ENCODE measurements at places on chromosomes 11 and 22.

DNA sequence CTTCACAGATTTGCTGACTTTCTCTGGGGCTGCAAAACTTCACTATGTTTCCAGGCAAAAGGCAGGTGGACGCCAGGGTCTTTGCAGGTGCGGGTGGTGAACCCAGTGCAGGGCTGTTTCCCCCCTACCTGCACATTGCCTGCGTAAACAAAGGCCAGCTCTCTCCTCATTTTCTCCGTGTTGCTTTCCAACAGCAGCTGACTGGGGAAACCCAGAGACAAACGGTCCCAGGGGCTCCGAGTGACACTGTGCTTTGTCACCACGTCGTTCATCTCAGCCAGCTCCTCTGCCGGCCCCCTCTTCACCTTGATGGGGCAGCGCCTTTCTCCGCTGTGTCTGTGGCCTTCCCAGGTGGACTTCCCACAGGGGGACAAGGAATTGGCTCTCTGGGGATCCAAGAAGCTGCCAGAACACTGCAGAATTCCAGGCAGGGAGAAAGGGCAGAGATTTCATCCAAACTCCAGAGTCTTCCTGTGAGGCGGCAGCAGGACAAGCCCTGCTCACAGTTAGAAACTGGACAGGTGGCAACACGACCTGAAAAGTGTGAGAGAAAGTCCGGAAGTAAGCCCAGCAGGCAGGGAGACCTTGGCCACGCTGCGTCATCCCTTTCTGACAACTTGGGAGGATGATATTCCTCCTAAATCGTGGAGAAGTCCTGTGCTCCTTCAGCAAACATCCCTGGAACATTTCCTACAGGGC is 1493.7 kb downstream of the TBC1D22A start:
- no peak for DNase-seq

GRCh38 chr11:117887431-117888138 is 11.1 kb upstream of the FXYD6 start:
- DNase-seq, result no peak

DNA sequence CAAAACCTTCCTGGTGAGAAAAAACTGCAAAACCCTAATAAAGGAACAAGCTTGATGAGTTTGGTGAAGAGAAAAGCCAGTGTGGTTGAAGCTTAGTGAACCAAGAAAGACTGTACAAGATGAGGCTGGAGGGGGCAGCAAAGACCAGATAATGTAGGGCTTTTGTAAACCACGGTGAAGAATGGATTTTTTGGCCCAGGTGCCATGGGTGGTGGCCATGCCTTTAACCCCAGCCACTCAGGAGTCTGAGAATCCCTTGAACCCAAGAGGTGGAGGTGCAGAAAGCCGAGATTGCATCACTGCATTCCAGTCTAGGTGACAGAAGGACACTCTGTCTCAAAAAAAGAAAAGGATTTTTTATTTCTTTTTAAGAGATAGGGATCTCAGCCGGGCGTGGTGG is 5.0 kb upstream of the ZDHHC5 start:
- DNase-seq, result no peak

- DNase-seq, result no peak
Observed at GRCh38 chr11:128701086-128701485, 7.2 kb downstream of the FLI1 start.

GRCh38 chr11:100760744-100761143 is 73.7 kb downstream of the ARHGAP42 start:
- DNase-seq, result no peak

DNA sequence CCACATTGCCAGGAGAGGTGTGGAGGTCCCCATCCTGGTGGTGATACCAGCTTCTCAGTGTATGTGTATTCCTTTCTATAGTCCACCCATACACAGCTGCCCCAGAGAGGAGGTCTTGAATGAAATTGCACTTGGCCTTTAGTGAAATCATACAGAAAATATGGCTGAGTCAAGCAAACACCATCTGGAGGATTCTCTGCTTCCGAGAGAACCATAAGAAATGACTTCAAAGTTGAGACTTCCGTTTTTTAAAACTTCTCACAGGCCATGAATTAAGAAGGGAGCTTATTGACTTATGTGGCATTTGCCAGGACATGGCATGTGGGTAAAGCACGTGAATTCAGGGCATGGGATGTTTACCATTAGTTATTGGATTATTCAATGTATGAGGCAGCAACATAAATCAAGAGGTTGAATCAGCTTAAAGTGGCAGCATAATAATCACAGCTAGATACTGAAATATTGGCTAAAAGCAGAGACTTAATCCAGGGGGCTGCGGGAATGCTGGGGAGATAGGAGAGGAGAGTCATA is 119.1 kb upstream of the MTNR1B start:
- no peak for DNase-seq

DNA sequence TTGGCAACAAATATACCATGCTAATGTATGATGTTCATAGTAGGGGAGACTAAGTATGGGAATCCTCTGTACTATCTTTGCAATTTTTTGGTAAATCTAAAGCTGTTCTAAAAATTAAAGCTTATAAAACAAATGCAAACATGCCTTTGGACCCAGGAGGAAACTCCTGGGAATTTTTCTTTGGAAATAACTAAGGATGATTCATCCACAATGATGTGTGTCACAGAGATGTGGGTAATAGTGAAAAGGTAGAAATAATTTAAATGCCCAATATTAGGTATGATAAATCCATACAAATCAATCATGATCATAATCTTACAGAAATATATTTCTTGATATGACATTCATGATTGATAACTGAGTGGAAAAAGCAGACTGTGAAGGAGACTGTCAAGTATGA is 135.8 kb downstream of the TRIM44 start:
- DNase-seq, result no peak

- no peak for DNase-seq
Observed at GRCh38 chr11:2783536-2784082, 83.8 kb upstream of the KCNQ1OT1 start.

GRCh38 chr11:97979741-97980140 is 1041.0 kb upstream of the CNTN5 start:
- no peak for DNase-seq

- no peak for DNase-seq
Observed at GRCh38 chr11:126793596-126793995, 207.0 kb downstream of the KIRREL3 start.

DNA sequence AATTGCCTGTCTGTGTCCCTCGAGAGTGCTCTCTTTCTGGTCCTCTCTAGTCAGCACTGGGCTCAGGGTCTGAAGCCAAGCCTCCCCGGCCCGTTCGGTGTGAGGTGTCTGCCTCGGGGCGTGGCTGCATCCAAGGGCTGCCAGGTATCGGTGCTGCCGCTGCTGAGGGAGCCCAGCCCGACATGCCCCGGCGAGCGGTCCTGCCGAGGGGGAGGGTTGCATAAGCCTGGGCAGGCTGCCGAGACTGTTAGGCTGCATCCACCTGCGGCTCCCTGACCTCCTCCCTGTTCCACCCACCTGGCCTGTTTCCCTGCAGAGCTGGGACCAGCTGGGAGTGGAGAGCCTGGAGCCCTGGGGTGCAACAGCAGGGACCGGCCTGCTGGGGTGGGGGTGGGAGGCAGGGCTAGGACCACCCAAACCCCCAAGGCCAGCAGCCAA is 6.3 kb downstream of the OVOL1 start:
- DNase-seq, result no peak

DNA sequence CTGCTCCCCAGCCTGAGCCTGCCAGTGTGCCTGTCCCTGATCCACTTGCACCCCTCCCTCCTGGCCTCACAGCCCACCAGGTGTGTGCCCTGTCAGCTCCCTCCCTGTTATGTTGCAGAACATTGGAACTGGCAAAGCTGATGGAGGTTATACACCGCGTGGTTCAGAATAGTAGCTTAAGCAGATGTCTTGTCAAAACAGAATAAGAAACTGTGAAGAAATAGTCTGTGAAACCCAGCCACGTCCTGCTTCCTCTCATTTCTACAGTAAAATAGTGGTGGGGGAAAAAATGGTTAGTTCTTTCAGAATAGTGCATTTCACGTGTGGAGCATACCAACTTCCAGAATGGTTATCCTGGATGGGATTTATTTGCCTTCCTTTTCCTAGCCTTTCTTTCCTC is 161.2 kb upstream of the NAV2 start:
- no peak for DNase-seq

DNA sequence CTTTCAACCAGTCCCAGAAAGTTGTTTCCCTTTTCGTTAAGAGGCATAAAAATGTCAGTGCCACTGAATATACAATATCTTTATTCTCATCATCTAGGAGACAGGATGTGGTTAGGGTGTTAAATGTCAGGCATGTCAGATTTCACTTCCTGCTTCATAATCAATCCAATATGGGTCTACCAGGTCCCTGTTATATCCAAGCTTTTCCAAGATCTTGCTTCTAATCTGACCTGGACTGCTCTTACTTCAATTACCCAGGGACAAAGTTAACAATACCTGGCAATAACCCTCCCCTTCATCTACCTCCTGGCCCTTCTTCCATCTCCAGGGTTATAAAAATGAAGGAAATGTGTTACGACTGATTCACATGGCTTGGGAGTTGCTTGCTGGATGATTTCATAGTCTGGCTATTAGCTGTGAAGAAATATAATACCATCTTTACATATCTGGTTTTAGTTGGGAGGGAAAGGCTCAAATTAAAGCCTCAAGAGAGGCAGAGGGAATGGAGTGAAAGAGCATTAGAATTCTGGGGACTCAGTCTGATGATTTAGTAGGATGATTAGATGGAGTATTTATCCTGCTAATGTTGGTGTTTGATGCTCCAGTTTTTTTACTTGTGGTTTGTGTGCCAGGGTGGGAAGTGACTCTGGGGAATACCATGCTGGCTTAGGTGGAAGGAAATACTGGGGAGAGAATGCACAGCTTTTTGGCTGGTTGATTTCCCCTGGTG is 534.3 kb downstream of the ETS1 start:
- DNase-seq, result no peak

DNA sequence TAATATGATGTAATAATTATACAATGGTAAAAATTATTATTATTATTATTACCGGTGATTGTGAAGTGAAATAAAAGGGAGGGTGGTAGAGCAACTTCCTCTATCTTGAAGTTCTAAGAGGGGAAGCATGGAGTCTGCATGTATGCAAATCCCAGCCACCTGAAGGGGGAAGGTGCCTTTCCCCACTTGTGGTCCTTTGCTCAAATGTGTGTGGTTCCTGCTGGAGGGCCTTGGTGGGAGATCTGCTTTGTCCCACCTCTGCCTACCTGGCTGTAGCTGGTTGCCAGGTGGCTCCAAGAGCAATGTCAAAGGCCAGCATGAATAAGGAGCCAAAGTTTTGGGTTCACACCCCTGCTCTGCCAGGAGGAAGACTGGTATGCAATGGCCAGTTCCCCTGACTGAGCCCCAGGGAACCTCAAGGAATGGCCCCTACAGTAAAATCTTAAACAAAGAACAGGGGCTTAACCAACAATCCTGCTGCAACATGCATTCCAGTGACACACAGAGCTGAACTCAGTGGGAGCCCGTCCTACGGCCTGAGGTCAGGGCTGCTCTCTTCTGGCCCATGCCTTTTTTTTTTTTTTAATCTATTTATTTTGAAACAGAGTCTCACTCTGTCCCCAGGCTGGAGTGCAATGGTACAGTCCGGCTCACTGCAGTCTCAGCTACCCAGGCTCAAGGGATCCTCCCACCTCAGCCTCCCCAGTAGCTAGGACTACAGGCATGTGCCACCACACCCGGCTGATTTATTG is 8.5 kb downstream of the TMEM132A start:
- no peak for DNase-seq

DNA sequence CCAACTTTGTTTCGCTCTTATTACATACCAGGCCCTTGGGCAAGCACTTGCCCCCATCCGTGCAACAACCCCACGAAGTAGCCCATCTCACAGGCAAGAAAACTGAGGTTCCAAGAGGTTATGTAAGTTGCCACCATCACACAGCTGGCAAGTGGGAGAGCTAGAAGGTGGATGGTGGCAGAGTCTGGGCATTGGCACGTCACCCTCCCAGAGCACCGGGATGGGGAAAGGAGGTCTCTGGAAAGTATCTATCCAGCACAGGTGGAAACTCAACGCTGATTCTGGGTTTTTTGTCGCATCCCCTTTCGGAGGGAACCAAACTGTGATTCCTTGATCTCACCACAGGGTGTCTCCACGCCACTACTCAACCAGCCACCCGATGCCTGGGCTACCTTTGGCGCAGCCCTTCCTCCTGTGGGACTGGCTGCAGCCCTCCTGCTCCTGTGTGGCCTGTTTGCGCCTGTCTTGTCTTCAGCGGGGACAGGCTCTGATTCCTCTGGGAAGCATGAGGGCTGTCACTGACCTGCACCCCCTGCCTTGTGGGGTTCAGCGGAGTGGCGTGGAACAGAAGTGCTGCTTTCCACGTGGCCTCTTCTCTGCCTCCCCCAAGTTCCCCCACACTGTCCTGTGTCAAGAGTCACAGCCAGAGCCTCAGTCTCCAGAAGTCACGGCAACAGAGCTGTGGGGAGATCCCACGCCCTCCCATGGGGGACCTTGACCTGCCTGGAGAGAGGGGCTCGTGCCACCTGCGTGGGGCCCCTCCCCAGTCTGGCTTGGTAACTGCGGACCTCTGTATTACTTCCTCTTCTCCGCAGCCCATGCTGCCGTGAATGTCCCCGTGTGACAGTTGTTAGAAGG is 34.4 kb upstream of the TRIM29 start:
- DNase-seq, result peak; percentile 56

DNA sequence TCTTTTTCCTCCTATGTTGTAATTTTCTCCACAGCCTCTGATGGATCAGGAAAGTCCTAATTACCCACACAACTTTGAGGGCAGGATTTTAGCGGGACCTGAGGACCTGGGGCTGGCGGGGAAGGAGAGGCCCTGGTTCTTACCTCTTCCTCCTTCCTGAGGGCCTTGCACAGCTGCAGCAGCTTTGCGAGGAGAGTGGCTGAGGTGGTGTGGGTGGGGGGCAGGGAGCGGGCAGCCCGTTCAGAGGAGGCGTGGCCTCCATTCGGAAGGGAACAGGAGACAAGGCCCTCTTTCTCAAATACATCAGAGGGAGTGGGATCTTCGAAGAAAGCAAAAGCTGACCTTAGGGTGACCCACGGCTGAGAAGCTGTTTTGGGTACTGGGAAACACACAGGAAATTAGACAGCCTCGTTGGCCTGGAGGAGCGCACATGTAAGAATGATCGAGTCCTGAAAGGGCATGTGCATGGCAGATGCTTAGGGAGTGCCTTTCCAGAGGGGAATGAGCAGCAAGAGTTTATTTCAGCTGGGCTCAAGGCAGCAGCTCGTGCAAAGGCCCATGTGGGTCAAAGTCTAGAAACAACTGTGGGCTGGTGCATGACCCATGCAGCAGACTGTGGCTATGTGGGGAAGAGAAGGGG is 76.6 kb upstream of the NARS2 start:
- no peak for DNase-seq

DNA sequence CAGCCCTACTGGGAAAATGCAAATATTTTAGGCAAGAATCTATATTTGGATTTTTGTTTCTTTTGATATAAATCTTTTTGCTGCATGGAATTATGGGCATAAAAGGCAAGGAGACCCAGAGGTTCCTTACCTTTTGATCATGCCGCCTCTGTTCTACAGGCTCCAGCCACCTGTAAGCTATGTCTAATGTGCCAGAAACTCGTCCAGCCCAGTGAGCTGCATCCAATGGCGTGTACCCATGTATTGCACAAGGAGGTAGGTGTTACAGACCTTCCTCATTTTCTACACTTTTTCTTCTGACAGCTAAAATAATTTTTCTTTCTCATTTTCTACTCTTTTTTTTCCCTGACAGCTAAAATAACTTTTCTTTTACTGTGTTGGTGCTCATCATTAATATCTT is 8.2 kb upstream of the BACE1-AS start:
- no peak for DNase-seq

GRCh38 chr11:12744826-12745502 is 70.7 kb downstream of the TEAD1 start:
- DNase-seq, result no peak
